Stimulated activated CD8-positive, alpha-beta memory T cell treated with anti-CD3 and anti-CD28 coated beads, Interleukin-4, amount 100 ng/mL, for 24 hours (primary cell): ENCODE measurements at places on chromosomes 12 and 14.
A peak's percentile ranks its signal among the peaks of the same experiment; 100 is the strongest.

DNA sequence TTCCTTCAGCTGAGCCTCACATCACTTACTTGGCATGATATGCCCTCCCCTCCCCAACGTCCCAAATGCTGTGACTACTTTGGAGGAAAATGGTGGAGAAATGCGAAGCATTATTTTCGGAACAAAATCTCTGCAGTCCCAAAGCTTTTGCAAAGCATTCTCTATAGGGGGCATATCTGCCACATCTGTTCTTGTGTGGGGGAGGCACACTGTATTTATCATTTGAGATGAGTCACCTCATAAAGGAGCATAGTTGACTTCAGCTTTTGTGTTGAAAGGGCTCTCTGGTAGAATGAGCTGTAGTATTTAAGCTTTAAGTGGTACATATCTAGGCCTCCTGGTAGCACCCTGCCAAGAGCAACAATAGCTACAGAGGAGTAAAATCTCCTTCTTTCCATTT is 447.5 kb downstream of the ADAMTS20 start:
- DNase-seq = no peak

DNA sequence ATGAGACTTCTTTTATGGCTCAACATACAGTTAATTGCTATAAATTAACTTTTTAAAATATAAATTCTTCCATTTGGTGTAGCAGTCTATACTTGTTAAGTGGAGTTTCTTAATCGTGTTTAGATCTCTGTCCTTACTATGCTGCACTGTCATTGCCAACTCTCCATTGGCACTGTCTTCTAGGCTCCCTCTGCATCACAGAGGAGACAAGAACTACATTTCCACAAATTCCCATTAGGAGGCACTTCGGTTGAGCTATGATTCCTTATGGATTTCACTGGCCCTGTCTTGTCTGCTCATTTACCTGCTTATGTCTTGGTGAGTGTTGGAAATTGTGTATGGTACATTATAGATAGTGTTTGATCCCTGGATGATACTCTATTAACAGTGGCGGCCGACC is 630.9 kb upstream of the ATXN7L3B start:
- DNase-seq = no peak

DNA sequence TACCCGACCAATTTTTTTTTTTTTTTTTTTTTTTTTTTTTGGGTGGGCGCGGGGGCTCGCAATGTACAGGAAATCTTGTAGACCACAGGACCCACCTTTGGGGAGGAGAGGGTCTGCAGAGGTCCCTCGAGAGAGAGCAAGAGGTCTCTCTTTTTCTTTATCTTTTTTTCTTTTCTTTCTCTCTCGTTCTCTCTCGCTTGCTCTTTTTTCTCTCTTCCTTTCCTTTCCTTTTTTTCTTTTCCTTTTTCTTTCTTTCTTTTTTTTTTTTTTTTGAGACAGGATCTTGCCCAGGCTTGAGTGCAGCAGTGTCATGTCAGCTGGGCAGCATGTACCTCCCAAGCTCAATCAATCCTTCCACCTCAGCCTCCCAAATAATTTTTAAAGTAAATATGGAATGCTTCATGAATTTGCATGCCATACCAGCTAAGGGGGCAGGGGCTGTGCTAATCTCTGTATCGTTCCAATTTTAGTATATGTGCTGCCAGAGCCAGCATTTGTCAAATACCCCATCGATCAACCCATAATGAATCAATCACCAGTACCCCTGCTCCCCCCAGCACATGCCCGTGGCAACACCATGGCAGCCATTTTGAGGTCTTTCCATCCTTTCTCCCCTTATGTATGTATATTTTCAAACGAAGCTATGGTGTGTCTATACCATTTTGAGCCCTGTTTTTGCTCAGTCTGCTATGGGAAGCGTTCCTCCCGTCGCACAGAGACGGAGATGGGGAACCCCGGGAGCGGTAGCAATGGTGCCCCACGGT is 9.3 kb downstream of the PAPLN start:
- DNase-seq = no peak

DNA sequence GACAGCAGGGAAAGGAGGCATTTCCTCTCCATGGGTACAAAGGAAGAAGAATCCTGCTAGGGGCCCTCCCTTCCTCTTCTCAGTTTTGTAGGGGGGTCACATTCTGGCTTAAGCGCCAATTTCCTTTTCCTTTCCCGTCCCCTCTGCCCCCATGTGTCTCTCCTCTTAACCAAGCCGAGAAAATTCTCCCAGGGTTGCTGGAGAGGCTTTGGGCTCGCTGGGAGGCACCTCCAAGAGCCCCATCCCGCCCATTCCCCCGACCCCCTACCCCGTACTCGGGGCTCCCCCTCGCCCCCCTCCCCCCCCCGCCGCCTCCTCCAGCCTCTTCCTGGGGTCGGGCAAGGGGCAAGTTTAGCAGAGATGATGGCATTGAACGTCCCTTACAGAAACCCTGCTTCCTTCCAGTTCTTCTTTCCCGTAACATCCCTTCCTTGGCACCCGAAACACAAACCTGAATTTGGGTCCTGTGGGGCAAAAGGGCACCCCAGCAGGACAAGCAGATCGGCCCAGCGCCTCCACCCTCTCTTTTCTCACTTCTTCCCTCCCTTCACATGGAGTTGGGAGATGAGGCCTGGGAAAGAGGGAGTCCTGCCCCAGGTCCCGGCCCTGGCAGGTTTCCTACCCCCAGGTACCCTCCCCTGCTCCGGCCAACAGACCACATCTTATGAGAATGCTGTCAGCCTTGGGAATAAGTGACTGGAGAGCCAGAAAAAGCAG is 13.7 kb downstream of the PLEKHG6 start:
- no peak for DNase-seq

- no peak for DNase-seq
These were observed 213.1 kb upstream of the FLRT2 start for GRCh38 chr14:85316701-85317410.

DNA sequence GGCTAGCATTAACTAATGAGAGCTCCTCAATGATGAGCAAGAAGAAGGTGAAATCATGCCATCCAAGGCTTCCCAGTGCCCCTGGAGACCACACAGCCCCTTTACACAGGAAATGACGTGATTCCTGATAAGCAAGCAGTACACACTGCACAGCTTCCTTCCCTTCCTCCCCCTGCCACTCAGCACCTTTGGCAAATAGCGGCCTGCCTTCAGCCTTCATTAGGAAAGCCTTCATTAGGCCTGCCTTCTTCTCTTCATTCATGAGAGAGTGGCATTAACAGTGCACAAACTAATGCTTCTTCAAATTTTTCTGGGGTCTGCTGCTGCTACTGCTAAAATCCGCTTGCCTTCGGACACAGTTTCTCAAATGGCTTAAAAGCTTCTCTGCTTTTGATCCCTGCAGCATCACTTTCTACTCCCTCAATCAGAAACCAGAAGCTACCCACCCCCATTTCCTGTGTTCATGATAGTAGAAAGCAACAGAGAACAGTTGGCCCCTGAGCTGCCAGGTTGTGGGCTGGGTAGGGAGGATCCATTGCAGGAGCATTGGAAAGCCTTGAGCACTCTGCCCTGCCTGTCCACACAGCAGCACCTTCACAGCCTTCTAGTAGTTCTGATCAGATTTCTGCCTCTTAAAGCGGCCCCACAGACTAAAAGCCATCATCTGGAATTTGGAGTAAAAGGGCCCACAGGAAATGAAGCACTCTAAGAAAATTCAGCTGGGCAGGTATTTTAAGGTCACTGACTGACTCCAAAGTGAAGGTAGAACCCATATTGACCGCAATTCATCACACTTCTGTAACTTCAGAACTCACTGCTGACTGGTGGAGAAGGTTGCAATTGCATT is 103.8 kb upstream of the ETV6 start:
- peak; percentile 10 for DNase-seq

GRCh38 chr14:51310505-51310944 is 70.5 kb downstream of the TMX1 start:
- DNase-seq = no peak

DNA sequence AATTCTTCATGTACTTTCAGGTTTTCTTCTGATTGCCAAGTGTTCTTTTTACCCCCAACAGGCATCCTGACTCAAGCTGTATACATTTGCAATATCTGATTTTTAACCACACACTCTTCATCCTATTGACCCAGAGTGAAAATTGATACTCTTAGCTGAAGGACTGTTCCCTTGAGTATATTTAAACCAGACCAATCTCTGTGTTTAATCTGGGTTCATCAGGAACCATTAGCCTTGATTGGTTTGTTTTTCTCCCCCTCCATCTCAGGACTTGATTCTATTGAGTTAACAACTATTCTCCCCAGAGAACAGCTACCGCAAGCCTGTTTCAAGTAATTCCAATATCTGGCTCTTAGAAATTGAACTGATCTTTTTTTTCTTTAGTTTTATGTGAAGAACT is 222.3 kb upstream of the NOVA1 start:
- no peak for DNase-seq

DNA sequence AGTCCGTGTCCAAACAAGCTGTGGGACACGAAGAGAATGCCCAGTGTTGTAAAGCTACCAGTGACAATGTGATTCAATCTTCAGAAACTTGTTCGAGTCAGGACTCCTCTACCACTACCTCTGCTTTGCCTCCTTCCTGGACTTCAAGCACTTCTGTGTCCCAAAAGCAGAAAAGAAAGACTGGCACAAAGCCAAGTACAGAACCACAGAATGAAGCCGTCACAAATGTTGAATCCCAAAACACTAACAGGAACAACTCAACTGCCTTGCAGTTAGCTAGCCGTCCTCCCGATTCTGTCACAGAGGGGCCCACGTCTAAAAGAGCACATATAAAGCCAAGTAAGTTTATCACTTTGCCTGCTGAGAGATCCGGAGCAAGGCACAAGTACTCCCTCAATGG is 284.9 kb downstream of the LRFN5 start:
- no peak for DNase-seq

DNA sequence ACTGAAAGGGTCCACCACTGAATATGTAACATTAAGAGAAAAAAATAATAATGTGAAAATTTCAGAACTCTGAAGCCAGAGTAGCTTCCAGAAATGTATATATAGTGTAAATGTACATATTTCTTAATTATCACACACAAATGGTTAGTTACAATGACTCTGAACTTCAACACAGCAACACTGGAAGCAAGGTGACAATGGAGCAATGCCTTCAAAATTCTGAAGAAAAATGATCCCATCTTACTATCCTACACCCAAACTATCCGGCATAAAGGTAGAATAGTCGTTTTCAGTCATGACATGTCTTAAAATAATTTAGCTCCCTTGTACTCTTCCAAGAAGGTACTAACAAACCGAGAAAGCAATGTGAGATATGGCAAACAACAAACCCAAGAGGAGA is 11.9 kb downstream of the NAP1L1 start:
- DNase-seq = no peak

DNA sequence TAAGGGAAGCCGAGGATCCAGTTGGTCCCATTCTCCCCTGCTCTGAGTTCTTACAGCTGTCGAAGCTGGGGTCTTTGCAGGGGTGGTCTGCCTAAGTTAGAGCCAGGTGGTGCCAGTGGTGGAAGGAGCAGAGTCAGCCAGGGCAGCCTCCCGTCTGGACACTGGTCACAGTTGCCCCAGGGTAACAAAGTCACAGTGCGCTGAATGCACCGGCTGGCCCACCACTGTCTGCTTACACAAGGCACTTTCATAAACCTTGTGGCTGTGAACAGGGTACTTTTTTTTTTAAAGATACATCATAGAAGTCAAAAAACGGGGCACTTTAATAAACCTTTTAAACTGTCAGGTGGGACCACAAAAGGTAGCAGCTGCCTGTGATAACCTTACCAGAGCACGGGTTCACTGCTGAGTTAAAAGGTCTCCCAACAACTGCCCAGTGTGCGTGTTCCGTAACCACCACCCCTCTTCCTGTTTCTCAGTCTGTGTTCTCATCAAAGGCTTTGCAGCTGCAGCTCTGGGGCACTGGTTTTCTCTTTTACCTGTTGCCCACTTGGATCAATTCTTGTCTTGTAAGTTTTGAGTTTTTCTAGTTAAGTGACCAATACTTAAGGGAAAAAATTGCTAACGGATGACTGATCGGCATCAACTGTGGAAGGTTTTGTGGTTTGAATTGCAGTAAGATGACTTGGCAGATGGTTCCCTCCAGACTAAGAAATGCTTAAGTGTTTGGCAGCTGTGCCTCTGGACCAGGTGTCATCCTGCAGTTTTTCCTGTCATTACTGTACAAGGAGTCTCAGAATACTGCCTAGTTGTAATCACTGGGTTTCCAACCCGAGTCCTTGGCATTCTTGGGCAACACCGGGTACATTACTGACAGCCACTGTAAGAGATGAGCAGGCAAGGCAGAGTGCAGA is 55.9 kb downstream of the DYNC1H1 start:
- DNase-seq = peak; percentile 14

- peak; percentile 45 for DNase-seq
These were observed 109.4 kb downstream of the ARF6 start for GRCh38 chr14:50001999-50002925.

DNA sequence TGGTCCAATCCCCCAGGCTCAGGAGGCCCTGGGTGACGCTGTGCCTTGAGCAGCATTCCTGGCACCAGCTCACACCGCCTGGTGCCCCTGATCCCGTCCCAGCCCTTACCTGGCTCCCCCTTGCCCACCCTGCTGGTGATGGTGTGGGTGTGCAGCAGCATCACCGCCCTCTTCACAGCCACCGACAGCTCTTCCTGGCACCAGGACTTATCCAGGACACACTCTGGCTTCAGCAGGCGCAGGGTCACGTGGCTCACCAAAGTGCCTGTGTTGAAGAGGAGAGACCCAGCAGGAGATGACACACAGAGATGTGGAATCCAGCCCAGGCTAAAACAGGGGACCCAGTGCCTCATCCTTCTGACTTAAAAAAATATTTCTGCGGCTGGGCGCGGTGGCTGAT is 36.2 kb downstream of the GCN1 start:
- DNase-seq = no peak

GRCh38 chr12:80937391-80938238 is at the start of gene LIN7A:
TSS of gene LIN7A (minus strand) at chr12:80937934. CDS start at chr12:80937722, 212 bp downstream.
- no peak for DNase-seq

DNA sequence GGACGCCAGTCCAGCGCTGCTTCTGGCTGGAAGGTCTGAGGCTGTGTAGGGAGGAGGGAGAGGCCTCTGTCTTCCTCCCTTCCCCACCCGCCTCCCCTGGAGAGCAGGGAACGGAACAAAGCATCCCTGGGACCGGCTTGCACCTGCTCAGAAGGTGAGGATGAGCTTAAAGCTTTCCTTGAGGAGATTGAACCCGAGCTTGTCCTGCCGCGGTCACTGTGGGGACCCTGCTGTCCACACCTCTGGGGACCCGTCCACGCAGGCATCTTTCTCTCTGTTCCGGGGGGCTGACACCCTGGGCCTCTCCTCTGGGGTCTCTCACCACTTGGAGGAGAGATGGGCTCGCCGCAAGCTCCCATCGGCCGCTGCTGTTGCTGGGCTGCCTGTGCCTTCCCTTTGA is 33.2 kb upstream of the SFSWAP start:
- DNase-seq = no peak

DNA sequence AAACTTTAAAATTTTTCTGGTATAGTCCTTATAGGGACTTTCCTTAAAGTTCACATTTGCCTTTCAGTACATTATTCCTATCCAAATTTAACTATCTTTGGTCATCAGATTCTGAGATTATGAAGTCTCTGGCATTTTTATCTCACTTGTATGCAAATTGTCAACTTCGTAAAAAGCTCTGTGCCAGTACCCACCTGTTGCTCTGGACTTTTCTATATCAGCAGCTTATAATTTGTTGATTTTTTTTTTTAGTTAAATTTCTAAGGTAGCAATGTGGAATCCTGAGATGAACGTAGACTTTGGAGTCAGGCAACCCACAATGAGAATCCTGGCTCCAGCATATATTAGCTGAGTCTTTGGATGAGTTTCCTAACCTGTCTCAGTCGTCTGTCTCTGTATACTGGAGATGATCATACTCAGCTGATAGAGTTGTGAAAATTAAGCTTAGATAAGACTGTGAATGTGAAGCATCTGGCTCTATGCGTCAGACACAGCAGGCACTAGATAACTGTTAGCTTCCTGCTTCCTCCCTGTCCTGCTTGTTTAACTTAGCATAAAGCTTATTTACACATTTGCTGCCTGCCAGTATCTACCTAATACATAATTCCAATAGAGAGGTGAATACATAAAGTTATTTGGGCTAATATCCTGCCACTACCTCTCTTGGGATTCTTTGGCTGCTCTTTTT is 59.8 kb downstream of the MARK3 start:
- DNase-seq = no peak
